ENCODE measurements at places on chromosomes 3 and 15.

DNA sequence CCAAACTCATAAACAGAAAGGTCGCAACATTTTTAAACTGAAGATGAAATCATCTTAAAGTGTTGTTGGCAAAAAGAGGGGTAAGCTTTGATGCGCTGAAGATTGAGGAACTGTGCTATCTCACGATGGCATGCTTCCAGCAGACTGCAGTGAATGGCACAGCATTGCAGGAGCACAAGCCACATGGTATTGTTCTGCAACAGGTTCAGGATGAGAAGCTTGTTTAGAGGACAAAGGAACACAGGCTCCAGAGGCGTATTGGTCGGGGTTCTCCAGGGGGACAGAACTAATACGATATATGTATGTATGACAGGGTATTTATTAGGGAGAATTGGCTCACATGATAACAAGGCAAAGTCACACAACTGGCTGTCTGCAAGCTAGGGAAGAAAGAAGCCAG lies 13.8 kb upstream of the PLD1 start:
- no peak for DNase-seq

DNA sequence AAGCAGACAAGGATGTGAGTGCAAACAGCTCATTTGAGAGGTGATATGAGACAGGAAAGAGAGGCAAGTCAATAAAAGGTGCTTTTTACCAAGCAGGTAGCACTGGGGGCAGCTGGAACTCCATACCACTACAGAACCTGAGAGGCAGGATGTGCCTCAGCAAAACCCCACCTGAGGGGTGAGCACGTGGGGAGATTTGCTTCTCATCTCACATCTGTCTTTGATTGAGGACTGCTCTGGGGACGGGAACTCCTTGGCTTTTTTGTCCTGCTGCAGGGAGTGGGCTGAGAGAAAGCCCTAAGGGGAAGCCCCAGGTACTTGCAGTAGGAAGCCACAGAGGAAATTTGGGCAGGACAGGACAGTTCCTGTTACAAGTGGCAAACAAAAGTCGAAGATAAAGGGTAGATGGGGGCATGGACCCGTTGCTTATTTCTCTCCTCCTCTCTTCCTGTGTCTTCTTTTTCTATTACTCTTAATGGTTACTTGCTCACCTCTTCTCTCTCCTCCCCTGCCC lies 27.1 kb downstream of the CFAP161 start:
- DNase-seq: no peak

DNA sequence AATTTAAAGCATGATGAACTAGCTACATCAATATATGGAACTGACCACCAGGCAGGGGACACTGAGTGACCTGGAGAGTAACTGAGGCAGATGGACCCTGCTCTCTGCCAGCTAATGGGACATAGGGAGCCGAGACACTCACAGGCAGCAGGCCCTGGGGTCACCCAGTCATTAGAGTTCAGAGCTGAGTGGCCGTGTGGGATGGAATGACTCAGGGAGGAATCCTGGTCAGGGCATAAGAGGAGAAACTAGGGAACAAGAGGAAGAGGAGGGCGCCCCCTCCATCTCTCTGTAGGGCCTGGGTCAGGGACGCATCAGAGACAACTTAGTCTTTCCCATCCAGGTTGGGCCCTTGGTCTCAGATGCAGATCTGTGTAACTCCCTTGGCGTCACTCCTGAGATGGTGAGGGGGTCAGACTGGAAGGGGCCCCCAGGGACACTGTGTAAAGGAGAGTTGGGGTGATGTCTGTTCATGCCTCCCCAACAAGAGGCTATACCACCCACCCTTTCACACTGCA lies 39.8 kb downstream of the CCDC12 start:
- no peak for DNase-seq

DNA sequence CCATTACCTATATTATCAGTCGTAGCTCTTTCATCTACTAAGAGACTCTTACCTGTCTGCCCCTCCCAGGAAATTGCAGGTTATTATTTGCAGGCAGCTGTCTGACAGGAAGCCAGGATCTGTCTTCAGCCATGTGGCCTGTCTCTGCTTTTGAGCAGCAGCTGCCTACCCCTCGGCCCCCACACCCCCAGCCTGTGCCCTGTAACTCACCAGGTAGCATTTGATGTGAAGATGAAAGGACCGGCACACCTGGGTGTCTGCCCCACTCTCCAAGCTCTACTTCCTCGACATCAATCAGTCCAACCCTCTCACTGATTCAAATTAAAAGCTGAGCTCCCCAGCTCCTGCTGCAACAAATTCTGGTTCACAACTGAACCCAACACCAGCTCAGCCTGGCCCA lies 197.2 kb upstream of the CTNNB1 start:
- DNase-seq: peak; percentile 2

- no peak for DNase-seq
Measured at GRCh38 chr15:91678003-91678402, 175.5 kb upstream of the SLCO3A1 start.

All from NCI-H1417 treated with DMSO at 0.1 percent for 48 hours (cell line).